ENCODE measurements at places on chromosomes 7 and 10. TPM values are rescaled to one million over a fixed set of nuclear protein-coding genes. Genes with fewer than 3 reads are reported as not detected.

SNCG gene
- total RNA-seq: 9.0 TPM

MDFIC gene
- total RNA-seq: 5.5 TPM

DNA sequence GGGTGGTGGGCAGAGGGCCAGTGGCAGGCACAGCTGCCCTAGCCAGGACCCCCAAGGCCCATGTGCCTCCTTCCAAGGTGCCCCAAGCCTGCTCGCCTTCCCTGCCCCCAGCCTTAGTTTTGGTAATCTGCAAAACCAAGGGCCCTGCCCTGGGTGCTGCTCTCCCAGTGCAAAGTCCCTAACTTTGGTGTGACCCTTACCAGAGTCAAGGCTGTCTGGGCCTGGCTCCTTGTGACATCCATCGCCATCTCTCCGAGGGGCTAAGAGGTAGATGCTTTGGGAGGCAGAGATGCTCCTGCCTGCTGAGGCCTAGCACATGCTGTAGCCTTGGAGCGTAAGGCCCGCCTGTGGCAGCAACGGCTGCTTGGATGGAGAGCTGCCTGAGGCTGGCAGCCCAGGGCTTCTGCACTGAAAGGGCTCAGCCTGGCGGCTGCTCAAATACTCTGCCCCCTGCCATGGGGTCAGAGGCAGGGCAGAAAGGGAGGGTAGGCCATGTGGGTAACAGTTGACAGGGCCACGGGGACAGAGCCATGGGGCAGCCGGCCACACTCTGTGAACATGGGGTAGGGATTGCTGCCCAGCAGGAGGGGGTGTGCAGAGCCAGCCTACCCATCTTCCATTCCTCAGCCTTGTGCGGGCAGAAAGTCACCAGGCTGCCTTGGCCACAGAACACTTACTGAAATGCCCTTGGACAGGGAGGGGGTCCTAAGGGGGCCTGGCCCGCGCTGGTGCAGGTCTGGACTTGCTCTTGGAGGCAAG is 17.9 kb upstream of the MYL7 start:
- no peak for DNase-seq

DNA sequence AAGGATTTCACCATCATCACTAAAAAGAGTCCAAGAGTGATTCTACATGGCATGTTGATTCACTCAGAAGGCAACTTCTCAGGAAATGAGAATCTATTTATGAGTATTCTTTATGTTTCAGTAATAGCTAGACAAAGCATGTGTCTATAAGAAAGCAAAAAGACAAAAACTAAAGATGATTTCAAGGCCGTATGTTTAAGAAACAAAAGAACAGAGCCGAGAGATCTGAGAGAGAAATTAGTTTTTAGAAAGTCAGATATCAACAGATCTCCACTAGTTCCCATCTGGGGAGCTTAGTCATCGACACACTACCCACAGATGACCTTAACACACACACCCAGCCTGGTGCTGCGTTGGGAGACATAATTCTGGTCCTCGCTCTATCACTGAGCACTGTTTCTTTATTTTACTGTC is 21.0 kb downstream of the PIP4K2A start:
- no peak for DNase-seq

- no peak for DNase-seq
Observed at GRCh38 chr10:55224007-55224781, 423.2 kb upstream of the PCDH15 start.

GRCh38 chr10:126263006-126263676 is 125.1 kb downstream of the ADAM12 start:
- no peak for DNase-seq

- peak; percentile 55 for DNase-seq
Observed at GRCh38 chr7:127251465-127252376, 1.0 kb downstream of the GRM8 start.

Measured in psoas muscle (tissue), 8 donors.